Vagina (tissue), 2 donors: ENCODE measurements at places on chromosomes 5 and 9.

GRCh38 chr9:75607521-75607920 lies 283.0 kb upstream of the PCSK5 start:
- DNase-seq, result no peak
- H3K27me3 ChIP-seq, result no peaks in the 10 kb centered on the region
- no peaks in the 10 kb centered on the region for H3K4me1 ChIP-seq
- H3K4me3 ChIP-seq, result no peak overlapping the region
- H3K27ac ChIP-seq, result no peak overlapping the region

DNA sequence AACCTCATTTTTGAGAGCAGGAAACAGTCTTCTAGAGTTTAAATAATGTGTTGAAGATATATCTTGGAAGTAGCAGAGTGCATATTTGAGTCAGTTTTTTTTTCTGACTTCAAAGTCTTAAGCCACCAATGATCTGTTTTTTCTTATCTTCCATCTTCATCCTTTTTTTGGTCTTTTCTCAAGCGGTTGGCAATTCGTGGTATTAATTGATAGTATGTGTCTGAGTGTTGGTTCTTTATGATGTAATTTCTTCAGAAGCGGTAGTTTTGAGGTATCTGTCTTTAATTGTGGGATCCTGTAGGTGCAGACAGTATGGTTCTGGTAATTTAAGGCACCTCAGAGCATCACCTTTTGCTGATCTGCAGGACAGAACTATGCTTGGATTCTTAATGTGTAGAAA lies 3.9 kb downstream of the CSNK1G3 start:
- no peak for DNase-seq
- no peaks in the 10 kb centered on the region for H3K36me3 ChIP-seq
- peaks cover 13% of the 10 kb centered on the region for H3K4me1 ChIP-seq
- no peaks in the 10 kb centered on the region for H3K27me3 ChIP-seq
- no peak overlapping the region for H3K27ac ChIP-seq

DNA sequence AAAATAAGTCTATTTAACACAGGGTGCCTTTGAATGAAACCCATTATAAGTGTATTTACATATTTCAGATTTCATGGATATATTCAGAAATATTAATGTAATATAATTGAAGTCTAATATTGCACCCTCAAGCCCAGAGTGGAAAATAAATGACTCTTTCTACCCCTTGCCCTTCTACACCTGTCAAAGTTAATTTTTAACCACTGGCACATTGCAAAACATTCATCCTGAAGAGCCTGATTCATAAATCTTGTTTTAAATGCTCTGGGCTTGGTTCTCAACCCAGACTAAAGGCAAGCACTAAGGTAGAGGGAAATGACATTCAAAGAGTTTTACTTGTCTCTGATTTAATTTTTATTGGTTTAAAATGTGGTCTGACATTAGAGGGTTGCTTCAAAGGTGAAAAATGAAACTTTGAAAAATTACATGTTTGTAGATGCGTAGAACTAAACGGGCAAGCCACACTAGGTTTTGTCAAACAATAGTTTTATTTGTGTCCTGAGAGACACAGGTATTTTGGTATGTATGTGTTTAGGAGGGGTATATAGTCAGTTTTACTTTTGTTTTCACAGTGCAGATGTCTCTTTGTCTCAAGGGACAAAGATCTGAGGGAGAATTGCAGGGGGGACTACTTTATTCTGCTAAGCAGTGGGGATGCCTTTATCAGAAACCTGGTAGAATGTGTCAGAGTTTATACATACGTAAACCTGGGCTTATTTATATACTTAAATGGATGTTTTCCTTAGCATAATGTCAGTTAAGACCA lies 69.7 kb downstream of the PIK3R1 start:
- no peaks in the 10 kb centered on the region for H3K27me3 ChIP-seq
- peaks cover 71% of the 10 kb centered on the region for H3K4me1 ChIP-seq
- H3K27ac ChIP-seq, result peak overlapping the region; percentile 79
- DNase-seq, result no peak
- H3K36me3 ChIP-seq, result no peaks in the 10 kb centered on the region
- no peak overlapping the region for H3K4me3 ChIP-seq

GRCh38 chr5:40572391-40572790 lies 107.3 kb upstream of the PTGER4 start:
- H3K4me3 ChIP-seq, result no peak overlapping the region
- no peak for DNase-seq
- H3K4me1 ChIP-seq, result no peaks in the 10 kb centered on the region
- H3K27ac ChIP-seq, result no peak overlapping the region
- H3K27me3 ChIP-seq, result no peaks in the 10 kb centered on the region

DNA sequence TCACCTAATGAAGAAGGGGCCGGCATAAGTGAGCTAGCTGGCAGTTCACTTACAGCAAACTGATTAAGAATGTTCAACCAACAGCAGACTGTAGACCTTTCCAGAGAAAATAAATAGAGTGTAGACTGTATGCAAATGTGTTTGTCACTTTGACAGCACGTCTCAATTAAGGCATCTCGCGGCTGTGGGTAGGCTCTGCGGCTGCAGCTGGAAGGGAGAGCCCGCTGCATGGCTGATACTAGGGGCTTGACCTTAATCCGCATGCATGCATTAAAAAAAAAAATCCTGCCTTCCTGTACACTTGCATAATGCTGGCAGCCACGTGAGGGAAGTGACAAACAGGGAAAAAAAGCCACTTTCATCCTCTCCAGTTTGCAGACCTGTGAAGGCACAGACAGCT lies 82.3 kb downstream of the CRB2 start:
- H3K4me3 ChIP-seq, result no peak overlapping the region
- no peak for DNase-seq
- no peaks in the 10 kb centered on the region for H3K27me3 ChIP-seq

DNA sequence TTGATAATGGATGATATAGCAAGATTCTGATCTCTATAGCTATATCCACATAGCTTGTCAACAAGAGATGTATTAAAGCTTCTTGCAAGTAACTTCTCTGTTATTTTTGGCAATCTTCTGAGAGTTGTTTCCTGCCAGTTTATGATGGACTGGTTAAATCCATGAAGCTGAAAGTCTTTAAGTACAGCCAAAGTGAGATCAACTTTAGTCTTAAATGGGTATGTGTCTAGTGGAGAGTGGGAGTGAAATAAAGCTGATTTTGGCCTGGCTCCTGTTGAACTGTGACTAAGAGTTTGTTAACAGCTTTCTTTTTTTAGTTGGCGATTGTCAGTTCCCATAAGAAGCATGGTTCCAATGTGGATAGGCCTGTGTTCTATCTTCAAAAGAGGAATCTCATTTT lies 350.9 kb upstream of the PCSK5 start:
- DNase-seq, result no peak
- H3K36me3 ChIP-seq, result no peaks in the 10 kb centered on the region
- H3K27ac ChIP-seq, result no peak overlapping the region
- no peaks in the 10 kb centered on the region for H3K4me1 ChIP-seq

- H3K4me3 ChIP-seq, result no peak overlapping the region
- no peak for DNase-seq
- no peaks in the 10 kb centered on the region for H3K36me3 ChIP-seq
- H3K27me3 ChIP-seq, result no peaks in the 10 kb centered on the region
These were observed 247.2 kb downstream of the KIF4B start for GRCh38 chr5:155260798-155261197.

DNA sequence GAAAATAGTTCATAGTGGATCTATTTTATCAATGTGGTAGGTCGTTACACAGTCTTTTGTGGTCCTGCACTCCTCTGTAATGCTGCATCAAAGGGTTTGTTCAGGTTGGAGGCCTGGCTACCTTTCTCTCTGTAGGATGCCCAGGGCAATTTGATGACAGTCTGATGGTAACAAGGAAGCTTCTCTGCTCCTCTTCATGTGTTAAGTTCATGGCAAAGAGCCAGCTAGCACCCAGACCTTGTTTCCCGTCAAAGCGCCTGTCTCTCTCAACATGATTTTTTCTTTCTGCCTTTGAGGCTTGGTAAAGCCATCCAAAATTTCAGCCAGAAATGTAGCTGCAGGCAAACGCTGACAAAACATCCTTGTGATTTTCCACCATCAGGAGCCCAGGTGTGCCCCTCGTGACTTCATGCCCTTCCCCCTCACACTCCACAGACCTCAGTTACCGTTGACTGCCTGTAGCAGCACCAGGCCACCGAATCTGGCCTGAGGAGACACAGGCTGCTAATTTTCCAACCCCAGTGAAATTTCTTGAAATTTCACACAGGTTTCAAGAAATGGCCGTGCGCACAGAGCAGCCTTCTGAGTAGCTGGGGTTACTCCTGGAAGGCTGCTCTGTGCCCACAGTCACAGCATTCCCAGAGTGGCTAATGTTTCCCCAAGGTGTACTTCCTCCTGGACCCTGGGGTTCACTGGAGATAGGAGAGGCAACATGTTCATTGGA lies 292.7 kb downstream of the CWC27 start:
- no peaks in the 10 kb centered on the region for H3K4me1 ChIP-seq
- no peaks in the 10 kb centered on the region for H3K27me3 ChIP-seq
- DNase-seq, result no peak
- H3K27ac ChIP-seq, result no peak overlapping the region
- H3K36me3 ChIP-seq, result no peaks in the 10 kb centered on the region
- no peak overlapping the region for H3K4me3 ChIP-seq

GRCh38 chr5:10797261-10797660 lies 36.2 kb upstream of the DAP start:
- no peak for DNase-seq
- H3K4me1 ChIP-seq, result no peaks in the 10 kb centered on the region
- H3K27me3 ChIP-seq, result no peaks in the 10 kb centered on the region
- H3K36me3 ChIP-seq, result no peaks in the 10 kb centered on the region
- no peak overlapping the region for H3K27ac ChIP-seq

- H3K4me3 ChIP-seq, result no peak overlapping the region
- H3K27ac ChIP-seq, result no peak overlapping the region
These were observed 109.3 kb upstream of the ICE1 start for GRCh38 chr5:5313101-5313635.

GRCh38 chr9:24624481-24624880 lies 78.8 kb upstream of the IZUMO3 start:
- no peak overlapping the region for H3K27ac ChIP-seq
- H3K4me3 ChIP-seq, result no peak overlapping the region
- H3K27me3 ChIP-seq, result no peaks in the 10 kb centered on the region
- no peaks in the 10 kb centered on the region for H3K4me1 ChIP-seq
- no peaks in the 10 kb centered on the region for H3K36me3 ChIP-seq

DNA sequence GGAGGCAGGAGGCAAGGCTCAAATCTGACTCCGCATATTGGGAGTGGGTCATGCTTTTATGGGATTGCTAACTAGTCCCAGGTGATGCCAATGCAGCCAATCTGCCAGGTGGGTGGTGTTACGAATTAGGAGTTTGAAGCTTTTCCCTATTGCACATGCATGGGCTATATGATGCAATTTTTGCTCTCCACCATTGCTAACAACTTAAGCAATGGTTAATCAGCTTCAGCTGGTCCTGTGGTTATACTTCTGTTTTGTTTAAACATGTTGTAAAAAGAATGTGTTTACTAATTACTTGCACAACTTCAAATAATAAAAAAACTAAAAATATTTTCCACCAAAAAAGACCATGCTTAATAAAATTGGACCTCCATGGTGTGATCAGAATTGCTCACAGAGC lies 55.7 kb downstream of the SHC3 start:
- no peaks in the 10 kb centered on the region for H3K4me1 ChIP-seq
- H3K27ac ChIP-seq, result no peak overlapping the region
- H3K27me3 ChIP-seq, result no peaks in the 10 kb centered on the region
- H3K36me3 ChIP-seq, result no peaks in the 10 kb centered on the region
- DNase-seq, result no peak

DNA sequence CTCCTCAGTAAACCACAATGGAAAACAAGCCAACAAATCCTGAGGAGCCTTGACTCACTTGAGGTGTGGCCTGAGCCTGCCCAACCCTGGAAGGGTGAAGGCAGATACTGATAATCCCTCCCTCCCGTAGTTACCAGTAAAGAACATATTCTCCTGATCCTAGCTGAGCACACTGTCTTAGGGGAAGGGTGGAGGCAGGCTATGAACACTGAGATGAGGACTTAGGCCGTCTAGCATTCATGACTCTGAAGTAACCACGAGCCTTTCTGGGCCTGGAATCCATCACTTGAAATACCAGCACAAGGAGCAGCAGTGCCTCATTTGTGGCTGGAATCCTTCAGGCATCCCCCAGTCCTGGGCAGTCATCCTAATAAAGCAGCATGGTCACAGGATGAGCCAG lies 124.5 kb upstream of the PRLR start:
- peak overlapping the region; percentile 21 for H3K27ac ChIP-seq
- H3K27me3 ChIP-seq, result no peaks in the 10 kb centered on the region
- no peak overlapping the region for H3K4me3 ChIP-seq
- no peaks in the 10 kb centered on the region for H3K36me3 ChIP-seq

- H3K27me3 ChIP-seq, result no peaks in the 10 kb centered on the region
- H3K4me3 ChIP-seq, result no peak overlapping the region
- no peaks in the 10 kb centered on the region for H3K36me3 ChIP-seq
- H3K27ac ChIP-seq, result no peak overlapping the region
- no peaks in the 10 kb centered on the region for H3K4me1 ChIP-seq
These were observed 166.4 kb upstream of the PIK3R1 start for GRCh38 chr5:68049053-68049713.

GRCh38 chr5:14727928-14728458 lies 63.5 kb downstream of the OTULIN start:
- no peaks in the 10 kb centered on the region for H3K36me3 ChIP-seq
- no peaks in the 10 kb centered on the region for H3K27me3 ChIP-seq
- H3K4me3 ChIP-seq, result no peak overlapping the region
- DNase-seq, result no peak
- H3K27ac ChIP-seq, result no peak overlapping the region

- DNase-seq, result no peak
- no peak overlapping the region for H3K4me3 ChIP-seq
- H3K27ac ChIP-seq, result no peak overlapping the region
- no peaks in the 10 kb centered on the region for H3K27me3 ChIP-seq
- H3K36me3 ChIP-seq, result no peaks in the 10 kb centered on the region
These were observed 182.4 kb downstream of the DIRAS2 start for GRCh38 chr9:90460220-90460619.

GRCh38 chr9:7433508-7434292 lies 365.9 kb downstream of the DMAC1 start:
- no peak for DNase-seq
- no peaks in the 10 kb centered on the region for H3K4me1 ChIP-seq
- H3K27ac ChIP-seq, result no peak overlapping the region
- H3K4me3 ChIP-seq, result no peak overlapping the region

GRCh38 chr5:167579693-167580055 lies 711.8 kb upstream of the WWC1 start:
- H3K36me3 ChIP-seq, result no peaks in the 10 kb centered on the region
- no peaks in the 10 kb centered on the region for H3K27me3 ChIP-seq
- no peaks in the 10 kb centered on the region for H3K4me1 ChIP-seq
- no peak overlapping the region for H3K4me3 ChIP-seq
- no peak for DNase-seq

- H3K4me3 ChIP-seq, result no peak overlapping the region
- H3K4me1 ChIP-seq, result peaks cover 13% of the 10 kb centered on the region
- H3K27ac ChIP-seq, result no peak overlapping the region
- DNase-seq, result no peak
These were observed 166.6 kb upstream of the S1PR3 start for GRCh38 chr9:88824711-88825110.
